GOT3 (cell line): ENCODE measurements at places on chromosomes 5 and 9.

- peak; percentile 68 for DNase-seq
Measured at GRCh38 chr5:172795318-172795977, 24.5 kb upstream of the DUSP1 start.

GRCh38 chr9:37293664-37294524, 128.6 kb upstream of the GRHPR start:
- no peak for DNase-seq

DNA sequence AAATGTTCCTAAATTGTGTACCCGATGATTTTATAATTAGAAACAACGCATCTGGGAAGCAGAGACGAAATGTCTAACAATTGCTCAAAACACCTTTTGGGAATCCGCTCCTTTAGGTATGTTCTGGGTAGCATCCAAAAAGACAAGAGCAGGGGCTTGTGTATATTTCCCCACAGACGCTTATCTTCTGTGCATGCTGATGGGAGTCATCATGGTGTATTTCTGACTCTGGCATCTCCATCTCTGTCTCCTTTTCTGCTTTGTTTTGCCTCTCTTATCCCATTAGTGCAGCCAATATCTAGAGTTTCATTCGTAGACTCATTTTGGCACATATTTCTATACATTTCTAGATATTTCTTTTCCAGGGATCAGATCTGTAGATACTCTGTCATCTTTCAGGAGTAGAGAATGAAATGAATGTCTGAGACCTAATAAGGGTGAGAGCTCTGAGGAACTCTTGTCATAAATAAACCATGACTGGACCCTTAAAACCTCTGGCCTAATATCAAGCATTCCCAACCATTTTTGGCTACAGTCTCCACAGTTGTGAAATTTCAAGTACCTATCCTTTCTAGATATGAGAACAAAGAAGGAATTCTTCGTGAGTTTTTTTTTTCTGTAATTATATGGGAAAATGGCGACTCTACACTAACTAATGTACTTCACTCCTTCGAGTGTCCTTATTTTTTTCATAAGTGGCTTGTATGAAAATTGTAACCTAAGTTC, 508.2 kb downstream of the ACTL7B start:
- no peak for DNase-seq

DNA sequence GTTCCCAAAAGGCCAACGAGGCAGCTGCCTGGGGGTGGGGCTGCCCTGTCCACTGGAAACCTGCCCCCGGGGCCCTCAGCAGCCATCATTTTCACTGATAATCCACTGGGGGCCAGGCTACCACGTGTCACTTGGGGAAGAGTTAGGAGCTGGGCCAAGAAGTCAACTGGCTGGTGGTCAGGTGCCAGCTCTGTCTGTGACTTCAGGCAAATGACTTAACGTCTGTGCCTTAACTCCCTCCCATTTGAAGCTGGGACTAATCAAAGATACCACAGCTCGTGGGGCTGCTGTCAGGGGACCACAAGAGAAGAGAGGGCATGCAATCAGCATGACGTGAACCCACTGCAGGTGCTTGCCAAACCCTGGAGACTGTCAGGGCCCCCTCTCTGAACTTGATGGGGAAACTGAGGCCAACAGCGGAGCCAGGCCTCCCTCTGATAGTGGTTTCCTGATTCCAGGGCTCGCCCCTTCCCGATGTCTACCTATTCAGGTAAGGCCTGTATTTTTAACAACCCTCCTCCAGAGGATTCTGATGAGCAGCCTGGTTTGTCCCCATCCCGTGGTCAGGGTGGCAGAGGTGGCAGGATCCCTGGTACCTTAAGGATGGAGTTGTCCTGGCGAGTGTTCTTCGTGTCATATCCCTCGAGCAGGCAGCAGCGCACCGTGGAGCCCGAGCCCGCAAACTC, 12.3 kb upstream of the DPM2 start:
- no peak for DNase-seq

- no peak for DNase-seq
Measured at GRCh38 chr9:109652112-109652511, 127.9 kb upstream of the PALM2AKAP2 start.
